Activated T-cell treated with anti-CD3 and anti-CD28 coated beads, Interleukin-2, amount 50 U/mL, for 72 hours (primary cell): ENCODE measurements at places on chromosomes 12 and 14. TPM values are rescaled to one million over a fixed set of nuclear protein-coding genes. Genes with fewer than 3 reads are reported as not detected.

DNA sequence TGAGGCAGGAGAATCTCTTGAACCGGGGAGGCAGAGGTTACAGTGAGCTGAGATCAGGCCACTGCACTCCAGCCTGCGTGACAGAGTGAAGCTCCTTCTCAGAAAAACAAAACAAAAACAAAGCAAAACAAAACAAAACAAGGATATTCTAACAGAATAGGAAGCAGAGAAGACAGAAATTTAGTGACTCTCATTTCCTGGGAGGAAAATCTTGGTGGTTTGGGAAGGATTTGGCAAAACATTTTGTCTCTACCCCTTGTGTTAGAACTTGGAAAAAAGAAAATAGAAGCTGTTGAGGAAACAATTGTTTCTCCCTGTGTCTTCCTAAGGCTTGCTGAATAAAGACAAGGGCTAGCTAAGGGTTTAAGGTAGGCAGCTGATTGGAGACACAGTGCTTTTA lies 79.7 kb upstream of the PTPRR start:
- no peaks in the 10 kb centered on the region for H3K36me3 ChIP-seq
- no peak for DNase-seq
- no peak overlapping the region for H3K27ac ChIP-seq
- H3K4me1 ChIP-seq, result no peaks in the 10 kb centered on the region
- no peaks in the 10 kb centered on the region for H3K27me3 ChIP-seq

DNA sequence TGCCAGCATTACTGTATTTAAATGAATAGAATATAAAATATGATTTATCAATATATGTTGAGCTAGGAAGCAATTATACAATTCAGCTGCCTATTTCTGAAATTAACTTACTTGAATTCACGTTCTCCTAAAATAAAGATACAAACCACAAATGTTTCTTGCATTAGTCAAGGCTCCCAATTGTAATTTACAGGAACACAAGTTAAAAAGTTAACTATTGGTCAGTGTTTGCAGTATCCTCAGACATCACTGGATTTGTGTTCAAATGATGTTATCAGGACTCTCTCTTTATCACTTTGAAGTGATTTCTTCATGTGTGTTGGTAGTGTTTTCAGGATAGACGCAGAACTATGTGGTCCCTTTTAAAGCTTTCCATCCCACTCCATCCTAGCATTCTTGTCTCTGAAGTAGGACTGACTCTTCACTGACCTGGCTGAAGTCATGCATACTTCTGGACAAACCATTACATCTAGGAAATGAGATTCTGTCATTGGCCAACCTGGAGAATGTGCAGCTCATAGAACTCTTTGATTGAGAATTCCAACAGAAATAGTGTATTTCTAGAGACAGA lies 156.1 kb downstream of the KICS2 start:
- no peak for DNase-seq
- H3K36me3 ChIP-seq, result no peaks in the 10 kb centered on the region
- no peak overlapping the region for H3K4me3 ChIP-seq
- no peaks in the 10 kb centered on the region for H3K4me1 ChIP-seq

DNA sequence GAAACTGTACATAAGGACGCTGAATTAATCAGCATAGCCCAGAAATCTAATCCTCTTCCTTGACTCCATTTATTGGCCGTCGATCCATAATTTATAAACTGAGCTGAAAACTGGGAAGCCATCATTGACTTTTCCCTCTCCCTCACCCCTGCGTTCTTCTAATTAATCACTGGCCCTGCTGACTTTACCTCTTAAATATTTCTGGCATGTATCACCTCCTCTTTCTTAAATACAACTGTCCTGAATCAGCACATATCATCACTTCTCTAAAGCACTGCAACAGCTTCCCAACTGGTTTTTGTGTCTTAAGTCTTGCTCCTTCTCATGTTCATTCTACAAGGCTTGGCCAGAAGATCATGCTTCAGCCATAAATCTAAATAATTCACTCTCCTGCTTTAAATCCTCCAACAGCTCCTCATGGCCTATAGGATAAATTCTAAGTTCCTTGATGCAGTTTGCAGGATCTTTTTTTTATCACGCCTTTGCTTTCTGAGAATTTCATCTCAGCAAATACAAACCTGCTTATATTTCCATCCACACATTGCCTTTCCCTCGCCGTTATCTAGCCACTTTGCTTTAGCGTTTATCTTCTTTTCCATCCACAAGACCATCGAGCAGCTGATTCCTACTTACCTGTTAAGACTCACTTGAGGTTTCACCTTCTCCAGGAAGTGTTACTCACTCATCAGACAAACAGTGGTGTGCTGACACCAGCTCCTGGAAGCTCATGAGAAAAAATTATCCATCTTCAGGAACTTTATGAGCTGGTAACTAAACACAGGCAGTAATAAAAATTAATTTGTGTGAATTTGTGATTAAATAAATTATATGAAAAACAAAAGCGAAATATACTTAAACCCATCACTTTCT lies 295.6 kb upstream of the FLRT2 start:
- H3K4me3 ChIP-seq, result no peak overlapping the region
- H3K4me1 ChIP-seq, result no peaks in the 10 kb centered on the region
- no peak overlapping the region for H3K27ac ChIP-seq
- H3K36me3 ChIP-seq, result no peaks in the 10 kb centered on the region
- no peaks in the 10 kb centered on the region for H3K27me3 ChIP-seq
- no peak for DNase-seq

DNA sequence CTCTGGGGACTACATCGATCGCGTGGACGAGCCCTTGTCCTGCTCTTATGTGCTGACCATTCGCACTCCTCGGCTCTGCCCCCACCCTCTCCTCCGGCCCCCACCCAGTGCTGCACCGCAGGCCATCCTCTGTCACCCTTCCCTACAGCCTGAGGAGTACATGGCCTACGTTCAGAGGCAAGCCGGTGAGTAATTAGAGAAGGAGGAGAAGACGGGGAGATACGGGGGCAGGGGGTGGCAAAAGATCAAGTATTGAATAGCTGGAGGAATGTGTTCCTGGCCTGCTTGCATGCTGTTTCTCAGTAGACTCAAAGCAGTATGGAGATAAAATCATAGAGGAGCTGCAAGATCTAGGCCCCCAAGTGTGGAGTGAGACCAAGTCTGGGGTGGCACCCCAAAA lies 21.9 kb downstream of the OS9 start:
- peaks cover 4% of the 10 kb centered on the region for H3K36me3 ChIP-seq
- no peaks in the 10 kb centered on the region for H3K27me3 ChIP-seq
- H3K27ac ChIP-seq, result no peak overlapping the region
- H3K4me3 ChIP-seq, result no peak overlapping the region

DNA sequence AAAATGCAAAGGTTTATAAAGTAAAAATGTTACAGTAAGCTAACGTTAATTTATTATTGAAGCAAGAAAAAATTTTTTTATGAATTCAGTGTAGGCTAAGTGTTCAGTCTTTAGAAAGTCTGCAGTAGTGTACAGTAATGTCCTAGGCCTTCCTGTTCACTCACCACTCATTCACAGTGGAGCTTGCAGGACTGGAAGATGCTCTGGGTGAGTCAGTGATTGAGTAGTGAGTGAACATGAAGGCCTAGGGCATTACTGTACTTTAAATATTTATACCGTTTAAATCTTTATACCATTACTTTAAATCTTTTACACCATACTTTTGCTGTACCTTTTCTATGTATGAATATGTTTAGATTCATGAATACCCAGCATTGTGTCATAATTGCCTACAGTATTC lies 120.3 kb upstream of the SLC38A4 start:
- no peak for DNase-seq
- H3K4me3 ChIP-seq, result no peak overlapping the region
- H3K27ac ChIP-seq, result no peak overlapping the region
- H3K4me1 ChIP-seq, result no peaks in the 10 kb centered on the region
- H3K36me3 ChIP-seq, result no peaks in the 10 kb centered on the region

DNA sequence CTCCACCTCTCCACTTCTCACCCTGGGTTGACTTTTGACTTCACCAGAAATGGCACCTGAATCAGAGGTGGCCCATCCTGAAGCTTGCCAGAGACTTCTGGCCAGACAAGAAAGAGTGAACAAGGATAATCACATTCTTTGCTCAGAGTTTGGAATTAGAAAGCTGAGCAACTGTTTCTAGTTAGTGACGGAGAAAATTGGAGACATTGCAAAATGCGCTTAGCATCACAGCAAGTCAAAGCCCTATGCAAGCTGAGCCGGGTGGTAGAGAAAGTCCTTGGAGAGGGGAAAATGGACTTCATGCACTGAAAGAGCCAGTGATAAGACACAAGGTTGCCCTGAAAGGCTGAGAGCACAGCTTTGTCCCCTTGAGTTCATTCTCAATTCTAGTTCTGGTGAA lies 161.8 kb downstream of the PAH start:
- no peaks in the 10 kb centered on the region for H3K27me3 ChIP-seq
- no peak overlapping the region for H3K4me3 ChIP-seq
- H3K4me1 ChIP-seq, result no peaks in the 10 kb centered on the region

- no peaks in the 10 kb centered on the region for H3K4me1 ChIP-seq
- H3K27ac ChIP-seq, result no peak overlapping the region
- no peak overlapping the region for H3K4me3 ChIP-seq
- peaks cover 7% of the 10 kb centered on the region for H3K27me3 ChIP-seq
Measured at GRCh38 chr12:11397366-11397765, 2.0 kb upstream of the PRB2 start.

- no peak for DNase-seq
- H3K4me1 ChIP-seq, result peaks cover 54% of the 10 kb centered on the region
- H3K27me3 ChIP-seq, result no peaks in the 10 kb centered on the region
- peaks cover 44% of the 10 kb centered on the region for H3K36me3 ChIP-seq
- H3K4me3 ChIP-seq, result peak overlapping the region; percentile 100
Measured at GRCh38 chr12:9760120-9760519, 581 bp downstream of the CD69 start.

DNA sequence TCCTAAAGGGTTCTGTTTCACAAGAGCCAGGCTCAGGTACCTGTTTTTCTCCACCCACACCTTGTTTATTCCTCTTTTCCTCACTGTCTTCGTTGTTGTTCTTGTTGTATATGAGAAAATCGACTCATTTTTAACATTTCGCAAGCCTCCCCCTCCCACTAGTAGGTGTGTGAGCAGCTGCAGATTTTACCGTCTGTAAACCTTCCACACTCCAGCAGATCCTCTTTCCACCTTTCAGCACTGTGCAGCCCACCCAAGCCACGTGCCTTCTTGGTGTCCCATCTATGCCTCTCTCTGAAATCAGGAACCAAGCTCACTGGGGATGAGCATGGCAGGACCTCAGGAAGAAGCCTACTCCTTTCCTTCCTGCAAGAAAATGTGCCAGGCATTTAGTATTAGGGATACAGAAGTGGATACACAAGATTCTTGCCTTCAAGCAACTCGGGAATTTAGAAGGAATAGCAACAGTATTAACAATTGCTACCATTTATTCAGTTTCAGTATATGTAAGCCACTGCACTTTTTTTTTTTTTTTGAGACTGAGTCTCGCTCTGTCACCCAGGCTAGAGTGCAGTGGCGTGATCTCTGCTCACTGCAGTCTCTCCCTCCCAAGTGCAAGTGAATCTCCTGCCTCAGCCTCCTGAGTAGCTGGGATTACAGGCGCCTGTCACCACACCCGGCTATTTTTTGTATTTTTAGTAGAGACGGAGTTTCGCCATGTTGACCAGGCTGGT lies 113.6 kb downstream of the CHST11 start:
- H3K4me1 ChIP-seq, result peaks cover 48% of the 10 kb centered on the region
- peak overlapping the region; percentile 6 for H3K27ac ChIP-seq
- peaks cover 5% of the 10 kb centered on the region for H3K36me3 ChIP-seq

DNA sequence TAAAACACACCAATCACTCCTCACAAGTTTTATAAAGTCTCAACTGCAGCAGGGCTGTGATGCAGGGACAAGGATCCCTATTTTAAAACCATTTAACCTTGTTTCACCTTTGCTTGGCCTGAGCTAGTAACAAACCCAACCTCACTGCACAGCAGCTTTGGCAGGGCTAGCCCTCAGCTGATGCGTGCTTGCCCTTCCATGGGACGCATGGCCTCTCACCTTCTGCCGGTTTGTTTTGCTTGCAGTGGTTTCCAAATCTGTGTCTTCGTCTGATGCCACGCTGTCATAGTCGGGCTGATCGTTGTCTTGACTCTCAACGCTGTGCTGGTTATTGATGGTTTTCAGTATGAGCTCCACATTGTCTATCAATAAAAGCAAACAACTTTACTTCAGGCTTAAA lies 43.3 kb downstream of the GIT2 start:
- H3K36me3 ChIP-seq, result peaks cover 11% of the 10 kb centered on the region
- peaks cover 22% of the 10 kb centered on the region for H3K4me1 ChIP-seq
- no peak for DNase-seq
- no peaks in the 10 kb centered on the region for H3K27me3 ChIP-seq
- peak overlapping the region; percentile 2 for H3K27ac ChIP-seq

CIROP gene
- not detected for total RNA-seq

TECPR2 gene
- total RNA-seq, result 8.7 TPM

CLEC7A gene
- total RNA-seq, result not detected

RGS6 gene
- total RNA-seq, result 2.5 TPM

KRT6C gene
- total RNA-seq, result not detected

EML5 gene
- 15.3 TPM for total RNA-seq
